Uterine smooth muscle cell (primary cell): ENCODE measurements at places on chromosomes 1 and 21. TPM values are rescaled to one million over a fixed set of nuclear protein-coding genes. Genes with fewer than 3 reads are reported as not detected.

The RCSD1 gene
- not detected in 2 replicates for total RNA-seq

The TRAF3IP3 gene
- total RNA-seq = not detected in 2 replicates

The C1orf21 gene
- total RNA-seq = 36.3 and 37.1 TPM in 2 replicates

The IL20 gene
- total RNA-seq = 0.12 TPM in 1 of 2 replicates, not detected in the other

The TMEM51 gene
- total RNA-seq = 7.9 and 11.5 TPM in 2 replicates

The CDC42BPA gene
- total RNA-seq = 66.0 and 74.0 TPM in 2 replicates

The C1orf141 gene
- not detected in 2 replicates for total RNA-seq

The HUNK gene
- total RNA-seq = under 0.01 and 0.12 TPM in 2 replicates
